ENCODE measurements at places on chromosomes 3 and 15.
A peak's percentile ranks its signal among the peaks of the same experiment; 100 is the strongest.

GRCh38 chr3:177615015-177615414 lies 417.7 kb upstream of the TBL1XR1 start:
- peak; percentile 89 for DNase-seq

DNA sequence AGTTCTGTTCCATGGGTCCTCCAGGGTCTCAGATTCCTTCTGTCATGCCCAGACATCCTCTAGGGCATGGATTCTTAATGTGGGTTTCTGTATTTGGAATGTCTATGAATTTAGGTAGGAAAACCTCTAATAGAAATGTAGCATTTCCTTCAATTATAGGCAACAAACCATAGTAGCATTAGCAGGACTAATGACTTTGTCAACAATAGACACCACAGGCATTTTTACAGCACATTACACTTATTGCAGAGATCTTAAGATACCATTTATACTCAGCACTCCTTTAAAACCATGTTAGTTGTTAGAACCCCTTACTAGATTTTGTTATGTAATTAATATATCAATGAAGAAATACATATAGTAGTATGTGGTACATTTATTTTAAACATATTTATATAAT lies 77.8 kb upstream of the TBC1D5 start:
- DNase-seq: no peak

DNA sequence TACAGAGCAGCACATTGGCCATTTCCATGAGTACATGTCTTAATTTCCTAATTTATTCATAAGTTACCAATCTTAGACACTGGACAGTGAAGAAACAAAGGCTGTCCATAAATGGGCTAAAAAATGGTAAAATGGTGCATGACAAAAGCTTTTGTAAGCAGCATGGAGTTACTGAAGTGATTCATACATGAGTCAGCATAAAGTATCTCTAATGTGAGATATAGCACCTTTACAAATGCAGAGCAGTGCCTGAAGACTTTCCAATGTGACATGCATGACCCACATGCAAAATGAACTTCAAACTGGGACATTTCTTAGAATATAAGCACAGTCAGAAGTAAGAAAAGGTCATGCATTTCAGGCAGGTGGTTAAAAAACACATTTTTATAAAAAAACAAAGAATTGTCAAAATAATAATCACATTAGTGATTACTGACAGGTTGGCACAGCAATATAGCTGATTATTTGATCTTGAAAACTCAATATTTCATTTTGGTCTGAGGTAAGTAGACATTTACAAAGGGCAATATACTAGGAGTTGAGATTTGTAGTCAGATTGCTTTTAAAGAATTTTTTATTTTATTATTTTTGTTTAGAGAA lies 299.3 kb downstream of the PLCL2 start:
- DNase-seq: no peak

DNA sequence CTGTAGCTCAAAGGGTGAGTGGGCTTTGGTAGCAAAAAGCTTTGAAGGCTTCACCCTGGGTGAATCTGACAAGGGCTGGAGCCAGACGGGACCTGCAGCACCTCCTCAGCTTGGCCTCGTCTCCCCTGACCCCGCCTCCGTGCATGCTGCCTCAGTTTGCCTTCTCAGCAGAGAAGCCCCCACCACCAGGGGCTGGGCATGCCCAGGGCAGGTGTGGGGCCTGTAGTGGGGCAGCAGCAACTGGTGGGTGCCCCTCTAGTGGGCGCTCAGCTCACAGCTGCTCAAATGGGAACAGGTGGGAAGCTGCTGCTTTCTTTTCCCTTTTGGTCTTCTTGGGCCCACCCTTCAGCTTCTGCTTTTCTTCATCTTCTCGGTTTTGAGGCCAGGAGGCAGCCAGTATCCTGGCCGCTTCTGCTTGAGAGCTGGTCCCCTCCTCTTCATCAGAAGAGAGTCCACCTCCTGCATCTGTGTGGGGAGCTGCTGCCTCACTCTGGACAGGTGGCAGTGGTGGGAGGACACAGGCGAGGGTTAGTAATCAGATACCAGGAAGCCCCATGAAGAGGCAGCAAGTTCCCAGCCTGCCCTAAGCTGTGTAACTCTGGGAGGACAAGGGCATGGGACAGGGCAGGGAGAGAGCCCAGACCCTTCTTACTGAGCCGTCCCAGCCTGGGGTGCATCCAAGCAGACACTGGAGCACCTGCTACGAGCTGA lies 21.0 kb downstream of the TMEM43 start:
- DNase-seq: no peak

DNA sequence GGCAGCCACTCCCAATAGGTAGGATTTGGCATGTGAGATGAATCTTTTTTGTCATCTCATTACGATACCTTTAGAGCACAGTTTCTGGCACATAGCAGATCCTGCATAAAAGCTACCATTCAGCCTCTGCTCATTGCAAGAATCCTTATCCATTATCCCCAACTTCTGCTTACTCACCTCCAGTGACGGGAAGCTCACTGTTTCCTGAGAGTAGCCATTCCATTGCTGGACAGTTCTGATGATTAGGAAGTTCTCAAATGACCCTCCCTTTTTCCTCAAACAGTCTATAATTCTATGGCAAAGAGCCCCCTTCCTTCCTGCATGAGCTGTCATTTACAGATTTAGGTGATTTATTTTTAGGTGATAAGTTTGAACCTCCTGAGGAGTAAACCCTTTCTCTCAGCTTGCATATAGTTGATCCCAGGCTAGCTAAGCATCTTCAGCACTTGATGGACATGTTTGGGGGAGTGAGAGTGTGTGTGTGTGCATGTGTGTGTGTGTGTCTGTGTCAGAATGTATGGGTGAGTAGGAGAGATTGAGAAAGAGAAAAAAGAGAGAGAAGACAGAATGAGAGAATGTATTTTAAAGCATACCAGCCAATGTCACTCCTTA lies 109.7 kb downstream of the LSM3 start:
- no peak for DNase-seq

- no peak for DNase-seq
Observed at GRCh38 chr3:119295816-119296726, 1.9 kb downstream of the ARHGAP31 start.

- DNase-seq: no peak
Observed at GRCh38 chr15:94840794-94841783, 609.7 kb downstream of the MCTP2 start.

- DNase-seq: peak; percentile 70
Observed at GRCh38 chr15:64702816-64703631, 72.4 kb downstream of the RBPMS2 start.

GRCh38 chr3:194344012-194344411 lies 7.1 kb downstream of the CPN2 start:
- peak; percentile 34 for DNase-seq

GRCh38 chr15:69725957-69726356 lies 273.3 kb downstream of the RPLP1 start:
- DNase-seq: no peak

GRCh38 chr3:129623447-129624118 lies 17.1 kb upstream of the PLXND1 start:
- peak; percentile 45 for DNase-seq

GRCh38 chr3:127886231-127886955 lies 28.6 kb upstream of the KBTBD12 start:
- no peak for DNase-seq

DNA sequence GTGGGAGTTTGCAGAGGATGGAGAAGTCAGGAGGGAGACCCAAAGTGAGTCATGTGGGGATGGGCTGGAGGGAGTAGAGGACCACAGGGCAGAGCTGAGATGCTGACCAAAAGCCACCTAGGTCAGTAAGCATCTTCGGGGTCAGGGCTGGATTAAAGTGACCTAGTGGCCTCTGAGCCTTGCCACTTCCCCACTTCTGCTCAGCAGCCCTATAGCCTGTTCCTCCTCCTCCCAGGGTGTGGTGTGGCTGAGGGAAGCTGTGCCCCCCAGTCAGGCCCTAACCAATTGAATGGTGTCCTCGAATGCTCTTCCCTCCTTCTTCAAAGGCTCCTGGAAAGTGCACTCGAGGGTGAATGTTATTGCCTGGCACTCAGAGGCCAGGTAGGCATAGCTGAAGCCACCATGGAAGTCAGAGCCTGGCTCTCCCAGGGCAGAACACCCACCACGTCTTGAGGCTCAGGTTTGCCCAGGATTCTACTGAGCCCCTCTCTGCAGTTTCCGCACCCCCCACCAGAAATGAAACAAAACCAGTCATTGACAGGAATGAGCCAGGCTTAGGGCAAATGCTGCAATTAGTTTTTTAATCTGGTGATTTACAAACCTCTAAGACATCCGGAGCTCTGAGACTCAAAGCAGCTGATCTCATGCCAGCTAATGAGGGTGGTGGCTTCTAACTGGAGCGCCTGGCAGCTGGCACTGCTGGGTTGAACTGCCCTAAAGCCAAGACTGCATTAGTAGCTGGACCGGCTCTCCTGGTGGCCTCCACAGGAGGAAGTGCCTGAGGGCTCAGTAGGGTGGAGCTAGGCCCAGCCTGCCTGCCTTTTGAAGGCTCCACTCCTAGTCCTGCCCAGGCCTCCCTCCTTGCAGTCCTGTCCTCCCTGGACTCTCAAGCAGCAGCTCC lies 26.0 kb upstream of the VIPR1 start:
- peak; percentile 47 for DNase-seq

GRCh38 chr3:49471856-49472495 lies 1.9 kb downstream of the DAG1 start:
- DNase-seq: no peak

GRCh38 chr15:57827021-57827420 lies 120.5 kb downstream of the POLR2M start:
- no peak for DNase-seq

- DNase-seq: no peak
Observed at GRCh38 chr3:183385698-183386613, 42.5 kb downstream of the MCF2L2 start.

Data from NCI-H2029 (cell line).